ENCODE measurements at places on chromosomes 3 and 15.

DNA sequence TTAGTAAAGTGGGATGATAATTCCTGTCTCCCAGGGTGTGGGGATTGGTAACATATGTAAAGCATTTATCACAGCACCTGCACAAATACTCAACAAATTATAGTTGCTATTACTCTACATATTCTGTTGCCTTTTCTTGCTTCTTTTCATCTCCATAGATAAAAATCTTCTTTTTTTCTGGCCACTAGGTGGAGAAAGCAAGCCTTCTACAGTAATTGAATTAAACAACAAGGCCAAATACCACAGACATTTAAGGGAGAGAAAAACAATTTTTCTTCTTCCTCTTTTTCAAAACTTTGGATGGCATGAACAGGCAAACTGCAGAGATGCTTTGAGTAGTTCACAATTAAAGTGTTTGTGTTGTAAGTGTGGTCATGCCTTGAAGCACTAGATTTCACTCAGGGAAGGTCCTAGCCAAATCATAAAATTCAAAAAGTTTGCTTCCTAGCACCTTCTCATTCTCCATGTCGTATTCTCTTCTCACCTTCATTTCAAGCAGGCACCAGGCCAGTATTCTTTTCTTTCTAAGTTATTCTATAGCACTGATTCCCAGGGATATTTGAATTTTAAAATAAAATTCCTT, 493.4 kb upstream of the TGFBR2 start:
- no peak for DNase-seq

GRCh38 chr3:182682263-182683241, 110.8 kb upstream of the ATP11B start:
- DNase-seq: peak; percentile 54

DNA sequence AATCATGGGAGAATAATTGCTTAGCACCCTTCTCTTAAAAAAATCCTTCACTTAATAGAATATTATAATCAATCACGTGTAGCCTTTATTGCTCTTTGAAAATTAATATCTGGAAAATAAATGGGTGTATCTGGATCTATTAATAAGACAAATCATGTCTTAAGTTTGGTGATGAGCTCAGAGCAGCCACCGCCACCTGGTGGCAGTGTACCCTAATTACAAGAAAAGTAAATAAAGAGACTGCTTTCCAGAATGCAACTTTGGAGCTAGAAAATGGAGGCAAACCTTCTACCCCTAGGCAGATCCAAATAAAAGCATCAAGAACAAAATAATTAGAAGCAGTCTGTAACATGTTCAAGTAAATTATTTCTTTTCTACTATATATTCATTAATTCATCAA, 43.5 kb downstream of the EPHB1 start:
- DNase-seq: no peak

GRCh38 chr3:190059242-190059590, 61.5 kb downstream of the P3H2 start:
- DNase-seq: no peak

DNA sequence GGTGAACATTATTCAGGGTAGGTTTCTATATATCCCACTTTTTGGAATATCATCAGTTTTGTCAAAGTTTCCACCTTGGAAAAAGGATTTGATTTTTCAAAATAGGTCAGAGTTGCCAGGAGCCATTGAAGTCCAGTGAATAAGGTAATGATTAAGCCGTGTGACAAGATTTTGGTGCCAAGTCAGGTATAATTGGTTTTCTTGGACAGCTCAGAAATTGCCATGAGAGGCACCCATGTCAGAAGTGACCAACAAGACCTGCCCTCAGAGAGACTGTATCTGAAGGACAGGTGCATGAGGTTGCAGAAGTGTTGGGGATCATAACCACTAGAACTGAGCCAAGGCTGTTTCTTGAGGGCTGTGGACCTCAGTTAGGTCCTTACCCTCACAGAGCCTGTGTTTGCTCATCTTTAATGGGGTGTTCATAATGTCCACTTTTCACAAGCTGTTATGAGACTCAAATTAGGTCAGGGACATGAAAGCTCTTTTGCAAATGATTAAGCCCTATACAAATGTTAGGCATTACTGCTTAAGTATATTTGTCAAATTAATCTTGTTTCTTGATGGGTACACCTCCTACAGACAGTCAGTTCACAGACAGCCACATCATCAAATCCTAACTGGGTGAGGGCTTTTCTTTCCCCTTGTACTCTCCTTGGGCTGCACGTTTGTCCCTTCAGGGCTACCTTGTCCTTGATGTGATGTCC, 32.3 kb downstream of the CASR start:
- no peak for DNase-seq

DNA sequence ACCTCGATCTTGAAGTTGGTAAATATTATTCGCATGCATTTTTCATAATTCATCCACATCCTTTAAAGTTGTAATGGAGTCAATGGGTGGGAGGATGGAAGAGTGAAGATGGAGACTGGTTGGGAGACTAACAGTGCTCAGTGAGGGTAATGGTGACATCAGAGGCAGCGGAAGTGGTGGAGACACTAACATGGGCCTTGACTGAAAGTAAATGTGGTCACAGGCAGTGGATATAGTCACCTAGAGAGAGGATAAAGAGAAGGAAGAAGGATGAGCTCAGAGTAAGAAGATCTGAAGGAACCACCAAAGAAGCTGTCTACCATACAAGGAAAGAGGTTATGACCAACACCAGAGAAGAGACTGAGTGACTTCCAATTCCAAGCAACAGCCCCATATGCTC, 281.6 kb upstream of the STT3B start:
- DNase-seq: no peak

Measured in HuH-7 (cell line).